ENCODE measurements at places on chromosomes 5 and 9.

DNA sequence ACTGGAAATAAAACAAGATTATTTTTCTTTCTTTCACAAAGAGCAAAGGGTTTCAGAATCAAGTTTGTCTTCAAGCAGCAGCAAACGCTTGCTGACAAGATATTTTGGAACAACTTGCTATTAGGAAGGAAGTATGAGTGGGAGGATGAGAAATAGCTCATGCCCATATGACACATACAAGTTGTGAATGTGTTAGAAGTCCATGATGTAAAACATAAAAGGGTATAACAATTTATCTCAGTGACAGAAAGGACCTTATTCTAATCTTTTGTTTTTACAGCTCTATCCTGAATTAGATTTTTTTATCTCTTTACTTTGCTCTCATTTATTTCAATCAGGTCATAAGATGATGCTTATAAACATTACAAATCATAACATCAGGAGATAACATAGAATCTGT, 516.6 kb upstream of the MEF2C start:
- DNase-seq = no peak

GRCh38 chr5:175746851-175747250, 89.0 kb downstream of the HRH2 start:
- no peak for DNase-seq

DNA sequence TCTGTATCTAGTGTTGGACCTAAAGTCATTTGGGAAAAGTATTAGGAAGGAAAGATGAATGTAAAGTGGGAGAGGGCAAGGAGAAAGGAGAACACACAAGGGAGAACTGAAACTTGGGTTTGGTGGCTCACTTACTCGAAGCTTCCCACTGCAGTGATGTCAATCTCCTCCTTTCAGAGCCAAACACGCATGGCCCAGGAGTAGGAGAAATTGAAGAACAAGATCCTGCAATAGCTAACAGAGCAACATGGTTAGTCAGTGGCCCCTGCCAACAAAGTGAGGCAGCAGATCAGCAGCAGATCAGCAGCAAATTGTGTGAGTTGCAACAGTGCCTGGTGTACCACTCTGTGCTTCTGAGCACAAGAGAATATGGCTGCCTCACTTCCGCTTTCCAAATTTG, 366.4 kb downstream of the PSAT1 start:
- no peak for DNase-seq

- peak; percentile 66 for DNase-seq
Measured at GRCh38 chr9:115015018-115015635, 84.7 kb upstream of the TNFSF8 start.

DNA sequence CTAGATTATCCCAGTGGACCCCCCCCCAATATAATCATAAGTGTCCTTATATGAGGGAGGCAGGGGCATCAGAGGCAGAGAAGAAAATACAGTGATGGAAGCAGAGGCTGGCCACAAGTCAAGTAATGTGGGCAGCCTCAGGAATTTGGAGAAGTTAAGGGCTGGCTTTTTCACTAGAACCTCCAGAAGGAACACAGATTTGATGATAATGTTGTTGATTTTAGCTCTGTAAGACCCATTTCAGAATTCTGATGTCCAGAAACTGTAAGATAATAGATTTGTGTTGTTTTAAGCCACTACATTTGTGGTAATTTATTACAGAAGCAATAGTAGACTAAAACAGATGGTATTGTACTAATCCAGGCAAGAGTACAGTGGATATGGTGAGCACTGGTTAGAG, 36.3 kb upstream of the LRRTM2 start:
- no peak for DNase-seq

DNA sequence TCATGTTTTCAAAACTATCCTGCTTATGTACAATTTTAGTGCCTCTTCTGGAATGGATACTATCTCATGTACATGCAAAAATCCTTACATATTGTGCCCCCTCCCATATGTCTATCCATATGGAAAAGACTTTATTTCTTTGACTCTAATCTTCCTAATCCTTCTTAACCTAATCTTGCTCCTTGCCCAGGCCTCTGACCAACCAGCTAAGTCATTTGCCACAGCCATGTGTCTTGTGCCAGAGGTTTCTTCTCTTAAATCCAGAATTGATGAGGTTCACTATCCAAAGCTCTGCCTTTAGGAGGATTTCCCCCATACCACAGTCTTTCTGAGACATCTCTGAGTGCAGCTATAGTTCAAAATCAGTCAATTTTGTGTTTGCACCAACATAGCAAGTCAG, 68.9 kb upstream of the RNF180 start:
- DNase-seq = no peak

DNA sequence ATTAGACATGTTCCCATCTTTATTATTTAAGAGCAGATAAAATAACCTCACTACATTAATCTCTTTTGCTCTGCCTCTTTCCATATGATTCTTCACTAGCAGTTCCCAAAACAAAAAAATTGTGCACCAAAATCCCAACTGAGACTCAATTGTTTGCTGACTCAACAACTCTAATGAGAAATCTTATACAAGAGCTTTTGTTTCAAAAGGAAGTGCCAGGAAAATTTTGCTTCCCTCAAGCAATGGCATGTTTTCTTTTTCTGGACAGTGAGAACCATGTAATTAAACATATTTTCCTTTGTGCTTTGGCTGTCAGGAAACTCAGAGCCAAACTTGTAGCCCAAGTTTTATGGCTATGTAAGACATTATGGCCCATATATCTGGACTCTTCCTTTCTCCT, 62.0 kb downstream of the TMC1 start:
- DNase-seq = no peak

DNA sequence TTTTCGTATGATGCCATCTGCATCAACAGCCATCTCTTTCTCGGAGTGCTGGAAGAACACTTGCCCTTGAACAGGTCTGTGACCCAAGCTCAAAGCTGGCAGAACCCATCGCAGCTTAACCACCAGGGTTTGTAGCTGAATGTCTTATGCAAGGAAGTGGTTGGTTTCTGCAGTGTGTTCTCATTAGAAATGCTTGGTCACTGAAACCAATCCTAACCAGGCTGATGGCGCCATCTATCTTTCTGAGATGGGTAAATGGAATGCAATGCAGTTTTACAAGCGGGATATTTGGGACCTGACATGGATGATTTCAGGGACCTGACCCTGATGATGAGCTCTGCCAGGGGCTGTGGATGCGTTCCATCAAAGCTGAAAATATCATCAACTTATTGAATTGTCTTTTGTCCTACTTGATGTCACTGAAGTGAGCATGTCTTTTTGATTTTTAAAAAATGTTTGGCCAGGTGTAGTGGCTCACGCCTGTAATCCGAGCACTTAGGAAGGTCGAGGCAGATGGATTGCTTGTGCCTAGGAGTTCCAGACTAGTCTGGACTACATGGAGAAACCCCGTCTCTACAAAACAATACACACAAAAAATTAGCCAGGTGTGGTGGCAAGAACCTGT, 28.7 kb downstream of the DMRT3 start:
- DNase-seq = peak; percentile 78

DNA sequence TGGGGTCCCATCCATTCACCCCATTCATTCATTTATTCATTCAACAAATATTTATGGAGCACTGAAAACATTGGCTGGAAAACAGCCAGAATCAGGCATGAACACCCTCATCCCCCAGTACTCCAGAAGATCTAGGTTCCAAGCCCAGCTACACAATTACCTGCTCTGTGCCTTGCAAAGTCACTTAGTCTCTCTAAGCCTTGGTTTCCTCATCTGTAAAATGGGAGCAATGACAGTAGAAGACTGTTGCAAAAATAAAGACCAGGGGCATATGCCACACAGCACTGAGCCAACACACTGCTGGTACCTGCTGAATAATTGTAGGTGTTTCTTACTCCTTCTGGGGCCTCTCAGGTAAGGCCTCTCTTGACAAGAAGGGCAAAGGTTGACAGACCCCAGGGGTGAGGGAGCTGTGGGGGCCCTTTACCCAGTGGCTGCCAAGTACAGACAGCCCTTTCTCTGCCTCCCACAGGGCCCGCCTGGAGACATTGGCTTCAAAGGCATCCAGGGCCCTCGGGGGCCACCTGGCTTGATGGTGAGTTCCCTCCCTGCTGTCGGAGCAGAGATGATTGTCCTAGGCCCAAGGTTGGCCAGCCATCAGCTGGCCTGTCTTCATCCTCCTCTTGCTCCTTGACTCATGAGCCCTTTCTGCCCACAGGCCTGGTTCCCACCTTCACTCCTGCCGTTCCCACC, 22.6 kb upstream of the ORM1 start:
- no peak for DNase-seq

- no peak for DNase-seq
Measured at GRCh38 chr5:160167624-160168165, 48.4 kb upstream of the PWWP2A start.

DNA sequence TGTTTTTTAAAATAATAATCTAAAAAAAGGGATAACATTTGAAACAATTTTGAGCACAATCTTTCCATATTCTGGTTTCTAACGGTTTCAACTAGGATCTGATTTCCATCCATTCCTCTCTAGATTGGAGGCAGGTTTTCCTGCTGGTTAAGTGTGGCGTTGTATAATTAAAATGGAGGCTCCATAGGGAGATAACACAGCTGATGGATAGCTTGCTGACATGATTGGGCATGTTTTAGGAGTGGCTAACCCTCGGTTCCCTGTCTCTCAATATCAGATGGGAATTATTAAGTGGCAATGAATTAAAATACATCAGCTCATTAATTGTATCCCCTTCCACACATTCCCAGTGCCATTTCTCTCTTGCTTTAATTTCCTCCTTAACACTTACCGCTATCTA, 209.0 kb downstream of the ALDH1A1 start:
- no peak for DNase-seq

- DNase-seq = peak; percentile 70
Measured at GRCh38 chr5:57650360-57651069, 167.9 kb upstream of the ACTBL2 start.

DNA sequence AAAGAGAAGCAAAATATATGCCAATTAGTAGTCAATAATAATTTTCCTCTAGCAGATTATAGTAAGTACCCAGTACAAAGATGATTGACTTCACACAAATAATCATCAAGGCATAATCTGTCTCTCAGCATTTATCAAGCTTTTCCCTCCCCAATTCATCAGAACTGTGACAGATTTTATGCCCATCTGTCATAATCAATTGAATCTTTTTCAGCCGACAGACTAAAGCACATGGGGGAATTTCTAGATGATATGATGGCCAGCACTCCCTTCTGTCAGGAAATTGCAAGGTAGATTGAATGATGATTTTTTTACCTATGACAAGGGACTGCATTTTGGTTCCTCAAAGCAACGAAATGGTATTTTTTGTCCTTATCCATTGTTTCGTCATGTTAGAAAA, 227.1 kb upstream of the CYLC2 start:
- no peak for DNase-seq

DNA sequence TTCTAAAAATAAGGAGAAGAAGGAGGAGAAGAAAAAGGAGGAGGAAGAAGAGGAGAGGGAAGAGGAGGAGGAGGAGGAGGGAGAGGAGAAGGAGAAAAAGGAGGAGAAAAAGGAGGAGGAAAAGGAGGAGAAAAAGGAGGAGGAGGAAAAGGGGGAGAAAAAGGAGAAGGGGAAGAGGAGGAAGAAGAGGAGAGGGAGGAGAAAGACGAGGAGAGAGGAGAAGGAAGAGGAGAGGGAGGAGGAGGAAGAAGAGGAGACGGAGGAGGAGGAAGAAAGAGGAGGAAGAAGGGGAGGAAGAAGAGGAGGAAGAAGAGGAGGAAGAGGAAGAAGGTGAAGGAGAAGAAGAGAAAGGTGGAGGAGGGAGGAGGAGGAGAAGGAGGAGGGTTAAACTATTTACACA, 210.2 kb upstream of the TRPM3 start:
- DNase-seq = no peak

GRCh38 chr9:79131246-79131774, 440.5 kb upstream of the TLE4 start:
- DNase-seq = no peak

DNA sequence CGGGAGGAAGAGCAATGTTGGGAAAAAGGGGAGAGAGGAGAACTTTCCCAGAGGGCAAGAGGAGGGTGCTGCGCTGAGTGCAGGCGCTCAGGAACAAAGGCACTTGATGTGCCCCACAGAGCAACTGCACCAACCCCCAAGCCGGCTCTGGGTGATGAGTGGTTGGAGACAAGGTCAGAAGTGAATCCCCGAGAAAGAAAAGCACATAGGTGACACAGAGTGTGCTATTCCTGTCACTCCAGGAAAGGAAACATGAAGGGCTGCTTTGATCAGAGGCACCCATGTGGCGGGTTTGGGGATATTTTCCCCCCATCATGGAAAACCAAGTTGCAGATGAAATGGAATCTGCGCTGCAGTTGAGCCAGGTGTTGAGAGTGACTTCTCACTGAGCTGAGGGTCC, 20.7 kb upstream of the SLC25A48 start:
- peak; percentile 41 for DNase-seq

GRCh38 chr9:116390303-116391228, 237.0 kb downstream of the PAPPA start:
- no peak for DNase-seq

- DNase-seq = no peak
Measured at GRCh38 chr5:100644185-100644584, 109.0 kb downstream of the FAM174A start.

- no peak for DNase-seq
Measured at GRCh38 chr9:116482740-116483139, 204.4 kb upstream of the TRIM32 start.

DNA sequence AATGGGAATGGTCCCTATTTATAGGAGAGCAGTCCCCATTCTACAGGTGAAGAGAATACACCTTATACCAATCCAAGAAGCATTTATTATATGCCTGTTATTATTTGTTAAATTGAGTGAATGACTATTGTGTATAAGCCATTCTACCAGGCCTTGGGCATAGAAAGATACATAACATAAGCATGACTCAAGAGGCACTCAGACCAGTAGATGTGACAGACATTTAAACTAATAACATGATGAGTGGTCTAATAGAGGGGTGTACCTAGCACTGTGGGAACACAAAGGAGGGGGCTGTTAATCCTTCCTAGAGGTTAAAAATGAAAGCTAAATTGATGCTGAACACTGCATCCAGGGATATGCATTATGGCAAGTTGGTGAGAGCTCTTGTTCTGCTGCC, 145.0 kb upstream of the TNC start:
- no peak for DNase-seq

DNA sequence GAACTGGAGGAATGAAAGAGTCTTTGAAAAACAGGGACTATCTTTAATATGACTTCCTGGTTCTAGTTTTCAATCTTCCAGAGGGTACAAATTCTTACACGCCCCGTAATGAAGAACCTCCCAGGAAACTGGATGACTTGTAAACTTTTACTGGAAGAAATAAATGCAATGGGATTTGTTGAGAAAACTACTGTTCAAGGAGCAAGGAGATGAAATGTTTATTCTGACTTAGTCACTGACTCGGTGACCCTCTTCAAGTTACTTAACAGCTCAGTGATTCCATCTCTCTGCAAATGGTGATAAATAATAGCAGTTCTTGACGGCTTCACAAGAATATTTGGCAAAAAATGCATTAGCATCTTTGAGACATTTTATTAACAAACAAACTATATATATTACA, 858.6 kb downstream of the PTPRD start:
- no peak for DNase-seq

GRCh38 chr9:88725300-88726019, 190.5 kb downstream of the NXNL2 start:
- DNase-seq = no peak

- no peak for DNase-seq
Measured at GRCh38 chr9:36969216-36969771, 64.8 kb downstream of the PAX5 start.

- no peak for DNase-seq
Measured at GRCh38 chr5:83776437-83777031, 55.9 kb upstream of the HAPLN1 start.

GRCh38 chr5:10800852-10801251, 39.8 kb upstream of the DAP start:
- no peak for DNase-seq

All from activated CD4-positive, alpha-beta T cell treated with anti-CD3 and anti-CD28 coated beads, Interleukin-2, amount 10 ng/mL, durations not matched to agents 24 days and 14 days (primary cell).